Stimulated activated CD4-positive, alpha-beta T cell treated with anti-CD3 and anti-CD28 coated beads, TNF-alpha, amount 100 ng/mL, for 4 hours (primary cell): ENCODE measurements at places on chromosomes 1 and 21.

- no peak for DNase-seq
Measured at GRCh38 chr1:200040481-200041138, 13.1 kb downstream of the NR5A2 start.

DNA sequence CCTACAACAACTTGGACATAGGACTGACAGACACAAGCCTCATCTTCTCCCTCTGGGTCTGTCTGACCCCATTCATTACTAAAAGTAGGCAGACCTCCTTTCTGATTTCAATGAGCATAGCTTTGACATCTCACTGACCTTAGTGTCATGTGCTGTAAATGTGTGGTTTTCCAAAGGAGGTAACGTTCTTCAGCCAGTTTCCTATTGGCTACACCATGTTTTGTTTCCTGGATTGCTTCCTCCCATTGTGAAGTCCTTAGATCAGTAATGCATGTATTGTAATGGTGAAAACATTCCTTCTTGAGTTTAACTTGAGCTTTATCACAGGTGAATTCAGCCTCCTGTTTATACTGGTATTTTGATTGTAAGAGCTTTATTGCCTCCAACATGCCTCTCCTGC, 20.6 kb downstream of the STXBP3 start:
- DNase-seq: no peak

GRCh38 chr1:85607126-85607920, 26.8 kb downstream of the CCN1 start:
- DNase-seq: no peak

DNA sequence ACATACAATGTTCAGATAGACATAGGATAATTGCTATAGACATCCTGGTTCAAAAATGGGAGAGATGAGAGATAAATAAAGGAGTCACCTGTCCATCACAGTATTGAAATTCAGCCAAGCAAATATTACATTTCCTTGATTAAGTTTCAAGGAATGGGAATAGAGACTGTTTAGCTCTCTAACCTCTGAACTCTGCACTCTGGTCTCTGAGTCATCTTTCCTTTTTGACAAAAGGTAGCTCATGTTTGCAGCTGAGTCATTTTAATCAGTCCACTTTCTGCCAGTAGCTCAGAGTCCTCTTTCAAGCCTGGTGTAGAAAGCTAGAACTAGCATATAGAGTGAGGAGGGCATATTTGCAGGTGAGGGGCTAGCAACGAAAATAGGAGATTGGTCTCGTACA, 51.4 kb upstream of the GJA8 start:
- no peak for DNase-seq

DNA sequence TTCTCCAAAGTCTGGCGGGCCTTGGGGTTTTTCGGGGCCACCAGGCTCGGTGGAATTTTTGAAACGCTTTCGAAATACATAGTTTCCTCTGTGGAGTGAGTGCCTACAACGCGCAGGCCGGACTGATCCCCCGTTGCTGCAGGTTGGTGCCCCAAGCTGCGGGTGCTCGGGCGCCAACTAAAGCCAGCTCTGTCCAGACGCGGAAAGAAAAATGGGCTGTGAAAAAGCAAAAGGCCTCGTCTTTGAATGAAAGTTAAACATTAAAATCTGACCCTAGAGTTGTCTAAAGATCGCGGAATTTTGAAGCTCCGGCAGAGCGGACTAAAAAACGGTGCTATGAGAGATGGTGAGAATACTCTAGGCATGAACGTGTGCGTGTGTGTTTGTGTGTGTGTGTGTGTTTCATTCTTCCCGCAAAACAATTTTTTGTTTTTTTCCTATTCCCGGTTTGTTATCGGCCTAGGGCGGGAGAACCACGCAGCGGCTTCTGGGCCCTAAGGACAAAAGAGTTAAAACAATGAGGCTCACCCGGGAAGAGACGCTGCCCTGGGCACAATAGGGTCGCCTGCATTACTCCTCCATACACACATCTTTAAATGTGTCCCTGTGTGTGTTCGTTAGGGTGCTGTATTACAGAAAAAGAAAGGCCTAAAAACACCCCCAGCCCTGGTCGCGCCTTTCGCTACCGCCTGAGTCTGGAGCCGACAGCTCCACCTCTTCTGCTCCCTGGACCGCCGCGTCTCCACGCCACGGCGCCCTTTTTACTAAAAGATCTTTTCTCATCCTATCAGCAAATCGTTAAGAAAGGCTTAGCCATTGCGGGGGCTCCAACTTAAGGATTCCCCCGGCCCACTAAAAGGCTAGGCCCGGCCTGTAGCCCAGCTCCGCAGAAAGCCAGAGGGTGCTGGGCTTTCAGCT, 3.2 kb downstream of the TBX15 start:
- no peak for DNase-seq

- no peak for DNase-seq
Measured at GRCh38 chr1:31912839-31913239, 25.3 kb downstream of the PTP4A2 start.
